ENCODE measurements at places on chromosomes 7 and 10.

- DNase-seq, result no peak
These were observed 421.3 kb upstream of the FZD8 start for GRCh38 chr10:36063396-36063795.

DNA sequence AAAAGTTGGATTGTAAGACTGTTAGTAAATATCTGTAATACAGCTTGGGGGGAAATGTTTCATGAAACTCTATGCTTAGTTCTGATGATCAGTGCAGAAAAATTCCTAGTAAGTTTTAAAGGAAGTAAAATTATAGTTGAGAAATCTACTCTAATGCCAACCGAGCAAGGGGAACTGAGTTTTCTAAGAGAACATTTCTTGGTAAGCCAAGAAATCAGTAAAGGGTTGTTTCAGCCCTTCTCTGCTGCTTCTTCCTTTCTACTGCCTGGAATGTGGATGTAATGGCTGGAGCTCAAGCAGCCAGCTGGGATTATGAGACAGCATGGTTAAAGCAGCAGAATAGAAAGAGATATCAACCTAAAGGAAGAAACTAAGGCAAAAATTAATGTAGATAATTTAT, 15.9 kb upstream of the AKR1B1 start:
- DNase-seq, result no peak

- no peak for DNase-seq
These were observed 94.1 kb downstream of the LRRN3 start for GRCh38 chr7:111184987-111185386.

DNA sequence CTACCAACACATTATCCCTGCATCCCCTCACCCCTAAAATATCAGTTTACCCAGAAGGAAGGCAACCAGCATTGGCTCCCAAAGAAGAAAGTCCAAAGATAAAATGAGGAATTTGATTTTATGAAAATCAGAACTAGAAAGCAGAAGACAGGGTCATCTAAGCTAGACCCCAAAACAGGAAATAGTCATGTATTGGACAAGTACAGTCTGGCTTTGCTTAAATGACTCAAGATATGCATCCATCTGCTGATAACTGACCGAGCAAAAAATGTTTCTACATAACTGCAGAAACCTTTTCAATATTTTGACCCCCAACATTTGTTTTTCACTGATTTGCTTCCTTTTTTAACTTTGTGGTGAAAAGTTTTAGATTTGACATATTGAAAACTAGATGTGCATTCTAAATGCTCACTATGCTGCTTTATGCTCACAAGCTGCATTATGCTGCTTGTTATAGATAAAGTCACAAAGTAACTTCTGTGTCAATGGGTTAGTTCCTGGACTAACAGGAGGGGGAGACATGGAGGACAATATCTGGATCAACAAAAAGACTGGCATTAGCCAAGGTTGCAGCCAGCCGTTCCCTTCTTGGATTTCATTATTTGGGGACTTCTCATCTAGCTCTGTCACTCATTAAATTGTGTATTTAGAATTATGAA, 227.0 kb downstream of the INHBA start:
- DNase-seq, result no peak

DNA sequence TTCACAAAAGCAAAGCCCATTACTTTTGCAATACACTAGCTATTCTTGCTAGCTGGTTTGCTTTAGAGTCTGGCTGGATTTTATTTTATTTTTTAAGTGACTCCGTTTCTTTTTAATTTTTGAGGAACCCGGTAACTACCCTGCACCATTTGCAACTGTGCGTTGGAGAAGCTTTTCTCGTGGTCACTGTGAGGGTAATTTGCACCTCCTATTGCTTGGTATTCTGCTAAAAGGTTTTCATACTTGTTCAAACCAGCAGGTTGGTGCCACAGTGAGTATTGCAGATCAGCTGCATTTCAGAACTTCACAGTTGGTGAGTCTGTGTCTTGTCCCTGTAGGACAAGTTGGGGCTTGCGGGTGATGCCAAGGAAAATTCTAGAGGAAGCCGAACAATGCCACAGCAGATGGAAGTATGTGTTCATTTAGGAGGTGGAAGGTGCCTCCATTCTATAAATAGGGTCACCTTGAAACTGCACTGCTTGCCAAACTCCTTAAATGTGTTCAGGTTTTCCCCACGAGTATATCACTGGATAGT, 3.9 kb upstream of the NMT2 start:
- no peak for DNase-seq

DNA sequence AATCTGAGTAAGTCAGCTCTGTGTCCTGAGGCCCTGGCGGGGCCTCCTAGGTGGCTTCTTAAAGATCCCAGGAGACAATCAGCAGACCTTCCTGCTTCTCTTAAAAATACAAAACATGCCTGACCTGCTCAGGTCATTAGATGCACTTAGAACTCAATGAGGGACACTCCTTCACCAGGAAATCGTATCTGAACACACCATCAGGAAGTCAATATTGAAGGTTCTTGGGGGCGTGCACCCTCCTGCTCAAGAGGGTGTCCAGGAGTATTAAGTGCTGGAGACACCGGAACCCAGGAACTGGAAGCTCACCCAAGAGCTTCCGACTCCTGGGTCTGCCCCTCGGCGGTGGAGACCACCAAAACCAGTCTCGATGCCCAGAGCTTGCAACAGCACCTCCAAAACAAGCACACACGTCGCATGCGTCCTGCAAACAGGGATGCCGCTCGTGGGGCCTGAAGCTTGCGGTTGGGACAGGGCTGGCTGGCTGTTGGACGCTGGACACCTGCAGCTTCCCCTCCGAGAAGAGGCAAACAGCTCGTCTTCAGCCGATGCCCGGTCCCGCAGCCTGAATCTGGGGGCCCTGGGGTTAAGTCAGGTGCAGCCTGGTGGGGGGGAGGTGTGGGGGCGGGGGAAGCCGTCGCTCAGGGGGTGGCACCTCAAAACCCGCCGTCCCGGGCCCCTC, 803 bp downstream of the RAPGEF5 start:
- DNase-seq, result no peak

DNA sequence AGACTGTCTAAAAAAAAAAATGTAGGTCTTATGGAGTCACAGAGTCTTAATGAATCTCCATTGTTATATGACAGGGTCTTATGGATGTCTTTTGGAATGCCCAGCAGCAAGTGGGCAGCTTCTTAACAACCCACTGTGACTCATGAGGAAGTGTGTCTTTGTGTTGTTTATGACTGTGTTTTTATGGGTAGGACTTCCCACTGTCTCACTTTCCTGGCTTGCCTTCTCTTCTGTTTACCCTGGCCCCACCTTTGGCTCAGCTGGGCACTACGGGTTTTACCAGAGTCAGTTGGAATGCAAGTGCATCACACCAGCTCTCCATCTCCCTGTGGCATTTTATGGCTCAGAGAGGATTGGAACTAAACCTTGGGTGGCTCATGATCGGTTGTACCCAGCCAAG, 580.5 kb downstream of the AUTS2 start:
- DNase-seq, result peak; percentile 86

DNA sequence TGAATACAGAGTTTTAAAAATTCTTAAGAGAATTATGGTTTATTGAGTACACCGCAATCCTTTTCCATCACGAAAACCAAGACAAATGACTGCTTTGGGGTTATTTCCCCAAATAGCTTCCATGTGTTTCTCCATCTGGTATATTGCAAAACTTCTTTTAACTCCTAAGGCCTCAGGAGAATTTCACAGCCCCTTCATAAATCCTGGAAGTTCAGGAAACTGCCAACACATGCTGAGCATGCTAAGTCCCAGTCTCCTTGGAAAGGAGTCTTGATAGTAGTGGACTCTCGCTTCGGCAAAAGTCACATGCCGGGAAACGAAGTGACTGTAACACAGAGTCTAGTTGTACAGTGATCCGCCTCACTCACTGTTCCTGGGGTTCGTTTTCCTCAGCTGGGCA, 88.1 kb upstream of the RSU1 start:
- DNase-seq, result peak; percentile 98

GRCh38 chr7:37377231-37377630, 71.4 kb downstream of the ELMO1 start:
- no peak for DNase-seq

- DNase-seq, result no peak
These were observed 119.6 kb downstream of the CHN2 start for GRCh38 chr7:29314148-29314547.

DNA sequence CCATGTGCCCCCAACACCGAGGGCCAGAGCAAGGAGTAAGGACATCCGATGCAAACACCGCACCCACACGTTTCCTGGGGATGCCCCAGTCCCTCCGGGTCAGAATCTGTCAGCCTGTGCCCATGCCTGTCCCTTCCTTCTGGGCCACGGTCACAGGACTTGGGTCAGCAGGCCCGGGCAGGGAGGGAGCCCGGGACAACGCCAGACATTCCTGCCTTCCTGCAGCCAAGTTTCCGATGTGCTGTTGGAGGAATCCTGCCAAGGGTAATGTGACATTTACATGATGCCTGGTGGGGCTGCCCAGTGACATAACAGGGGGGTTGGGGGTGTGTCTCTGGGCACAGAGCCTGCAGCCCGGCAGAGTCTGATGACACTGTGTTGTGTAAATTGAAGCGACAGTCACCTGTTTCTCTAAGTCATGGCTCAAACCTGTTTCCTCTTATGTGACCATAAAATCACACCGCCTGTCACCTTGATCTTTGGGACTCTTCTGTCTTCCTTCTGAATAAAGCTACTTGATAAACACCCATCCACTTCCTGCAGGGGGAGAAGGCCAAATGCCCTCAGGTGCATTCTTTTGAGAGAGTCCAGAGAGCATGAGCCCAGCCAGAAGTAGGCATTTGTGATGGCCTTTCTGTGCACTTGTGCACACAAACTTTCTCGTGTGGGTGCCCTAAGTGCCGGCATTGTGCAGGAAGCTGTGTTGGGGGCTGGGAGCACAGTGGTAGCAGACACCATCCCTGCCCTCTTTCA, 175.3 kb upstream of the RHEB start:
- no peak for DNase-seq

- peak; percentile 98 for DNase-seq
These were observed 28.4 kb upstream of the SEMA3E start for GRCh38 chr7:83677180-83677866.

DNA sequence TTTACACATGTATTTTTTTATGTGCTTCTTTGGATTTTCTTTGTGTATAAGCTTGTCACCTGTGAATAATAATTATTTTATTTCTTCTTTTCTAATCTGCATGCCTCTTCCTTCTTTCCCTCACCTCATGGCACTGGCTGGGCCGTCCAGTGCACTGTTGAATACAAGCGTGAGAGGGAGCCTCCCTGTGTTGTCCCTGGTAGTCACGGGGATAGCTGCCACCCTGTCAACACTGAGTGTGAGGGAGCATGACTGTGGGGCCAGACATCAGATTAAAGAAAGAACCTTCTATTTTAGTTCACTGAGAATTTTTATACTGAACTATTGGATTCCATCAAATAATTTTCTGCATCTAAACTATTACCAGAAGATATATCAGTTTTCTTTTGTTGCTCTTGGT, 187.9 kb downstream of the CDC14C start:
- no peak for DNase-seq

GRCh38 chr7:11430841-11431240, 401.2 kb downstream of the THSD7A start:
- DNase-seq, result no peak

- no peak for DNase-seq
These were observed 43.7 kb upstream of the DGKI start for GRCh38 chr7:137890449-137890921.

- no peak for DNase-seq
These were observed 236.6 kb downstream of the EBF3 start for GRCh38 chr10:129727495-129727894.

DNA sequence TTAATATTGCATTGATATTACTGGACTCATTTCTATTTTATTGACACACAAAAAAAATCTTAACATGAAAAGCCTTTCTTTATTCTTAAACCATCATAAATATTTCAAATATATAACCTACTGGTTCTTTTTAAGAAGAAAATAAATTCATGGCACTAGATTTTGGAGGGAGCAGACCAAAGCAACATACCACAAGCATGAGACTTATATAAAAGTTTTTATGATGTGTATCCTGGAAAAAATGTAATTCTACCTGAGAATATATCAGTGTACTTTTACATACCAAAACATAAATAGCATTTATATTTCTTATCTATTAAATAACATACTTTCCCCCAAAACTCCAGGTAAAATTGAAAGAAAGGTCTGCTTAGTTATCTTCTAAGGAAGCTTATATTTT, 508.2 kb upstream of the SEMA3D start:
- DNase-seq, result no peak

- no peak for DNase-seq
These were observed 25.7 kb upstream of the GRB10 start for GRCh38 chr7:50808282-50808888.

- peak; percentile 92 for DNase-seq
These were observed 201.4 kb downstream of the PTEN start for GRCh38 chr10:88064608-88065382.

GRCh38 chr10:113313722-113314121, 239.1 kb upstream of the HABP2 start:
- DNase-seq, result no peak

- DNase-seq, result no peak
These were observed 38.5 kb downstream of the MCMBP start for GRCh38 chr10:119834188-119834587.

- DNase-seq, result peak; percentile 46
These were observed 126.7 kb downstream of the CPEB3 start for GRCh38 chr10:92164036-92164696.

GRCh38 chr7:31595390-31595789, 81.5 kb downstream of the ITPRID1 start:
- no peak for DNase-seq

- DNase-seq, result no peak
These were observed 33.9 kb downstream of the LIPJ start for GRCh38 chr10:88620441-88620840.

DNA sequence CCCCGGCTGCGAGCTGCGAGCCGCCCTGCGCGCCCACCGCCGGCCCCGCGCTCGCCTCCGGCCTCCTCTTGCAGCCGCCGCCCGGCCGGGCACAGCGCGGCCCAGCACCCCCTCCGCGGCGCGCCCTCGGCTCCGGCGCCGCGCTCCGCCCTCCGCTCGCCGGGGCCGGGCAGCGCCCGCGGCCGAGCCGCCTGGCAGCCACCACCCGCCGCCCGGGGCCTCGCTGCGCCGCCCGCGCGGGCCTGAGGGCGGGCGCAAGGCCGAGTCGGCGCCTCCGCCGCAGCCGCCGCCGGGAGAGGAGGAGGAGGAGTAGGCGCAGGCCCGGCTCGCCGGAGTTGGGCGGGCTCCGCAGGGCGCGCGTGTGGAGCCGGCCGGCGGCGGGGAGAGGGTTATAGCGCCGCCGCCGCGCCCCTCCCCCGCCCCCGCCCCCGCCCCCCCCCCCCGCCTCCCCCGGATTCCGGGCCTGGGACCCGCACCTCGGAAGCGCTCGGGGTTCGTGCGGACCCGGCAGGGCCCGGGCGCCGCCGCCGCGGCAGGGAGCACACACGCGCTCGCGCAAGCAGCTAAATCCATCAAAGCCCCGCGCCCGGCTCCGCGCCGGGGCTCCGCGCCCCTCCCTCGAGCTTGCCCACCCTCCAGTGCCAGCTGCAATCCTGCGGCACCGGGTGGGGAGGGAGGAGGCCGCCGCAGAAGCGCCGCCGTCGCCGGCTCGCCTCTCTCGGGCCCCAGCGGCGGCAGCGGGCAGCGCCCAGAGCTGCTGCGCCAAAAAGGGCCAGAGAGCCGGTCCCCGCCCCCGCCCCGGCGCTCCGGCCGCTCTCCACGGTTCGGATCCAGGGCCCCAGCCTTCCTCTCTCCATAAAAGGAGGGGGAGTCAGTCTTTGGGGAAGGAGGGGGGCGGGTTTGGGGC, at the start of gene PDGFA:
Gene PDGFA, minus strand, starts transcription at position 363 of the 907 bp plus-strand sequence. CDS start 845 bp downstream, outside the sequence.
- peak; percentile 36 for DNase-seq

GRCh38 chr10:47287365-47287802, 12.6 kb upstream of the GDF10 start:
- no peak for DNase-seq

GRCh38 chr10:107899075-107899474, 734.6 kb upstream of the SORCS1 start:
- DNase-seq, result no peak

GRCh38 chr10:52668024-52668423, 104.6 kb downstream of the MBL2 start:
- no peak for DNase-seq

- peak; percentile 51 for DNase-seq
These were observed 218.3 kb downstream of the SEMA3A start for GRCh38 chr7:83976302-83976701.

Measured in fibroblast of mammary gland (primary cell).